ENCODE measurements at places on chromosomes 1 and 21. TPM values are rescaled to one million over a fixed set of nuclear protein-coding genes. Genes with fewer than 3 reads are reported as not detected.

SPATA46 gene
- not detected for total RNA-seq

FNBP1L gene
- total RNA-seq: 0.91 TPM

DNA sequence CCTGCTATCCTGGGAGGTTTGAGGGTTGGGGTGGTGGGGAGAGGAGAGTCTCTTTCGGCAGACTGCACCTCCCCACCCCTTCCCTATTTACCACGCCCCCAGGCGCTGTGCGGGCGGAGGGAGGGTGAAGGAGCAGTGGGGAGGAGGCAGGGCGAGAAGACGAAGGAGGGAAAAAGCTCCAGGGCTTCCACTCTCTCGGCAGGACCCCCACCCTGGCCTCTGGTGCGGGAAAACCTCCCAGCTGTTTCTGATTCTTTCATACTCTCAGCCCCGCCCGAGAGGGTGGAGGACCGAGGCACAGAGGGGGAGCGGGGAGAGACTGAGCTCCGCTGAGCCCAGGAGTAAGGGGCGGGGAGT lies 866 bp upstream of the WNT2B start:
- H3K36me3 ChIP-seq: no peaks in the 10 kb centered on the region
- peaks cover 36% of the 10 kb centered on the region for H3K27me3 ChIP-seq
- H3K4me3 ChIP-seq: peak overlapping the region; percentile 78
- H3K4me1 ChIP-seq: peaks cover 11% of the 10 kb centered on the region
- H3K27ac ChIP-seq: peak overlapping the region; percentile 22

GRCh38 chr1:62269851-62270495 lies 49.3 kb downstream of the KANK4 start:
- no peak for DNase-seq
- no peak overlapping the region for H3K4me3 ChIP-seq
- no peaks in the 10 kb centered on the region for H3K36me3 ChIP-seq
- H3K27ac ChIP-seq: no peak overlapping the region

DNA sequence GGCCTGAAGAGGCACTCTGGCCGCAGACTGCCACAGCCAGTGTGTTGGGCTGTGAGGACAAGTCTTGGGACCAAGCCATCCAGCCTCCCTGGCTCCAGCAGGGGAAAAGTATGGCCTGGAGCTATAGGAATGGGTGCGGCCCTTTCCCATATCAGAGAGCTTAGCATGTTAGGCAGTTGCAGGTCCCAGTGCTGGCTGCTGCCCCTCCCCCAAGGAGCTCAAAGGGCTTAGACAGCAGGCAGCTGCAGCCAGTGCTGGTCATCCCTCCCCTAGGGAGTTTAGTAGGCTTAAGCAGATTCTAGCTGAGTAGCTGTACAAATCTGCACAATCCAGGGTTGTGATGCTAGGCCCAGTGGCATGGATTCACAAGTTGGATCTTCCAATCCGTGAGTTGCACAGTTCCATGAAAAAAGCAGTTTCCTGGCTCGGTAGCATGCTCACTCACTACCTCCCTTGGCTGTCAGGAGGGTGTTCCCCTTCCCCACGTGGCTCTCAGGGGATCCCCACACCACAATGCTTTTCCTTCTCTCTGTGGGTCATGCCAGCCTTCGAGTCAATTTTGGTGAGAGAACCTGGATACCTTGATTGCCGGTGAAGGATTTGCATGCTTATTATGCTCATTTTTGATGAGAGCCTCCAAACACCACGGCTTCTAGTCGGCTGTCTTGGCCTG lies 1490.8 kb downstream of the BRINP3 start:
- H3K4me3 ChIP-seq: no peak overlapping the region
- no peaks in the 10 kb centered on the region for H3K27me3 ChIP-seq
- no peak overlapping the region for H3K27ac ChIP-seq
- H3K4me1 ChIP-seq: no peaks in the 10 kb centered on the region

GRCh38 chr21:37266515-37267221 lies 466 bp downstream of the VPS26C start:
- H3K4me3 ChIP-seq: peak overlapping the region; percentile 90
- peak overlapping the region; percentile 99 for H3K27ac ChIP-seq
- no peaks in the 10 kb centered on the region for H3K27me3 ChIP-seq
- DNase-seq: no peak
- H3K36me3 ChIP-seq: peaks cover 6% of the 10 kb centered on the region

DNA sequence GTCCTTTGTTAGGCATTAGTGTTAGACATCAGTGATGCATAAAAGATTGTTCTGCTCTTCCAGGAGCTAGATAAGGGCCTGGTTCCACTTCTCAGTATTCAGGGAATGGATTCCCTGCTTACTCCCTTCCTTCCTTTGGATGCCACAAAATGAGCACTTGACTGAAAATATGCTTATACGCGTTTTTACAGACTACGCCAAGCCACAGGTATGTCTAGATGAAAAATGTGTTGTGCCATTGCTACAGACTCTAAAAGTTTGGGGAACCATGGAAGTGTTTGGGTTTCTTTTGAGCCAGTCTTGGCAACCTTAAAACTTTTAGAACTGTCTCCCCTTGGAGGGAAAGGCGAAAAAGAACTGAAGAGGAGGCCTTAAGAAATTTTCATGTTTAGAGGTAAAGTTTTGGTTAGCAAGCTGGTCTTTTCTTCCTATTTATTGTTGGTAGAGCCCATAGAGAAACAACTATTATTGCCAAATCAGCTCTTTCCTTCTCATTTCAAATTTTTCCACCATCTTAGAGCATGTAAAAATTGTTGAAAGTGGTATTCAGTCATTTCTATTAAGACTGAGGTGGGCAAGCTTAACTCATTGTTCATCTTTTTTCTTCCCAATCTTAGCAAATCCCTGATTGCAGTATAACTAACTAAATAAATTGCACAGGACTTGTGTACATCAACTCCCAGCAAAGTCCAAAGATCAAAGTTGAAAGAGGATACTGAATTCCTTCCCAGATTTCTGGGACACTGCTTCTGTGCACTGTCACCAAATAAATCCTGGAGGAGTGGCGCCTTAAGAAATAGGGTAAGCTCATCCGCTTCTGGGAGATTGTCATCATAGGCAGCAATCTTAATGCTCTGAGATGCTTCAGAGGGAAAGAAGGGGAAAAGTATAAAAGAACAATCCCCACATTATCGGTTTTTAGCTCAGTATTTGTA lies 18.9 kb downstream of the FGGY start:
- no peak for DNase-seq
- H3K27ac ChIP-seq: no peak overlapping the region
- H3K36me3 ChIP-seq: no peaks in the 10 kb centered on the region
- H3K4me1 ChIP-seq: peaks cover 19% of the 10 kb centered on the region

Data from CD8-positive, alpha-beta memory T cell (primary cell).